ENCODE measurements at places on chromosomes 1 and 21.

DNA sequence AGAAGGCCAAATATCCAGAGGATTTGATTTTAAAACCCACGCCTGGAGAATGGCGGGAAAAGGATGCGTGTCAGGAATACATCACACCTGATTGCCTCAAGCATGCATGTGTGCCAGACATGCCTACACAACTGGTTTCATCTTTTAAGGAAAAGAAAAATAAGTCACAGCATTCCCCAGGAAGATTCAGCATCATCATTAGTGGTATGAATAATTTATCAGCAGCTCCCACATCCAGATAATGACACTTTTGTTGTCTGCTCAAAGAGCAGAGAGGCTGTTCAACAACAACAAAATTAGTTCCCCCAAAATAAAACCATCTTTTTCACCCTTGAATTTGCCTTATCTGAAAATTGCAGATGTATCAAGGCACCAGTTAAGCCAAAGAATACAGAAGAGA lies 328.6 kb upstream of the C1orf87 start:
- DNase-seq, result no peak

DNA sequence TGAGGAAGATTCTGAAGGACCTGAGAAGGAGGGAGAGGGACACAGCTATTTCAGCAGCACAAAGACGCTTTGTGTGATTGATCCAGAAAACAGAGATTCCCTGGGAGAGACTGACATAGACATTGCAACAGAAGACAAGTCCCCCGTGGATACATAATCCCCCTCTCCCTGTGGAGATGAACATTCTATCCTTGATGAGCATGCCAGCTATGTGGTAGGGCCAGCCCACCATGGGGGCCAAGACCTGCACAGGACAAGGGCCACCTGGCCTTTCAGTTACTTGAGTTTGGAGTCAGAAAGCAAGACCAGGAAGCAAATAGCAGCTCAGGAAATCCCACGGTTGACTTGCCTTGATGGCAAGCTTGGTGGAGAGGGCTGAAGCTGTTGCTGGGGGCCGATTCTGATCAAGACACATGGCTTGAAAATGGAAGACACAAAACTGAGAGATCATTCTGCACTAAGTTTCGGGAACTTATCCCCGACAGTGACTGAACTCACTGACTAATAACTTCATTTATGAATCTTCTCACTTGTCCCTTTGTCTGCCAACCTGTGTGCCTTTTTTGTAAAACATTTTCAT lies 161.3 kb upstream of the SGIP1 start:
- DNase-seq, result no peak

DNA sequence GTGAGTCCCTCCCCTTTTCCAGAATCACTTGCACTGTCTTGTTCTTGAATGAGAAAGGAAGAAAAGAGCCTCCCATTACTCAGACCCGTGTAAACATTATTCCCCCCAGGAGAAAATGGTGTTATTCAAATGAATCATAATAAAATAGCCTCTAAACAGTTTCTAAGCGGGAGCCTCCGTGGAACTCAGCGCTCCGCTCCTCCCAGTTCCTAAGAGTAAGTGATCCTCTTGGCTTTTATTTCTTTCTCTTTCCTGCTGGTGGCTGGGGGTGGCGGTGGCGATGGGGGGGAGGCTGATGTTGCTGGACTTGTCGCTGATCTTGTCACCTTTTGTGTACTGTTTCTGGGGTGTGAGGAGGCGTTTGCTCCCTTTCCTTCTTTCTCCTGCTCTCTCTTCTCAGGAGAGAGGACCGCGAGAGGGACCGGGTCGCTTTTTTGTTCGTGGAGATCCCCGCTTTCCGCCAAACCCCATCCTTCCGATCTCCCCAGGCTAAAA lies 781 bp downstream of the PROX1 start:
- no peak for DNase-seq

GRCh38 chr1:177315761-177316160 lies 145.0 kb downstream of the BRINP2 start:
- no peak for DNase-seq

DNA sequence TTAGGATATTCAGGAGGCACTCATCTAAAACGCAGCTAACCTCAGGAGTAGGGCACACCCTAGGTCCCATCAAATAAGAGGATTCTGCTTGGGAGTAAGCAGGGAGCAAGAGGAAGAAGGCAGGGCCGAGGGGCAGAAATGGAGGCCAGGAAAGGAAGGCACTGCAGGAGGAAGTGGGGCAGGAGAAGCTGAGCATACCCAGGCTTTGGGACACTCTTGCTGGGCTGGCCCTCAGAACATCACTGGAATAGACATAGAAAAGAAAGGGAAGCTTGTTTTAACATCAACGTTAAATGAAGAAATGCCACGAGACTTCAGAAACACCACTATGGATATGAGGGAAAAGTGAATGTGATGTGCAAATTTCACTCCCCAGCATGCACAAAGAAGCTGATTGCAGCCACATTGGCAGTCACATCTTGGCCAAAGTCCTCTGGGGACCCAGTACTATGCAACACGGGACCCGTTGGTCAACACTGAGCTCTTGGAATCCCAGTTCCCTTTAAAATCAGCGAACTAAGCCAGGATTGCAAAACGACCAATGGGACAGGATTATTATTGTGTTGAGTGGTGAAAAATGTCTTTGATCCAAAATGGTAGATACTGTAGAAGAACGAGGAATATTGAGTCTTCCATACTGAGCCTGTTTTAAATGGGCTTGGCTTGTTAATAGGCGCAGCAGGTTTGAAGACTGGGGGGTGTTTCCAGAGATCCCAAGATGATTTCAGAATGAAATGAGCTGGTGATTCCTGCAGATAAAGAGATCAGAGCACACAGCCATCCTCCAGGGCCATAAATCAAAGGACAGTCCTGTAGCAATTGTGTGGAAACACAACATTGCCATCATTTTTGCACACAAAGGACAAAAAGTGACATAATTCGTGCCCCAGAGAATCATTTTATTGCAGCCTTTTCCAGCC lies 152.4 kb downstream of the TOMM20 start:
- DNase-seq, result no peak

- no peak for DNase-seq
These were observed 62.8 kb downstream of the OVGP1 start for GRCh38 chr1:111364690-111365089.

GRCh38 chr1:111489604-111490003 lies 13.8 kb downstream of the ADORA3 start:
- DNase-seq, result no peak

DNA sequence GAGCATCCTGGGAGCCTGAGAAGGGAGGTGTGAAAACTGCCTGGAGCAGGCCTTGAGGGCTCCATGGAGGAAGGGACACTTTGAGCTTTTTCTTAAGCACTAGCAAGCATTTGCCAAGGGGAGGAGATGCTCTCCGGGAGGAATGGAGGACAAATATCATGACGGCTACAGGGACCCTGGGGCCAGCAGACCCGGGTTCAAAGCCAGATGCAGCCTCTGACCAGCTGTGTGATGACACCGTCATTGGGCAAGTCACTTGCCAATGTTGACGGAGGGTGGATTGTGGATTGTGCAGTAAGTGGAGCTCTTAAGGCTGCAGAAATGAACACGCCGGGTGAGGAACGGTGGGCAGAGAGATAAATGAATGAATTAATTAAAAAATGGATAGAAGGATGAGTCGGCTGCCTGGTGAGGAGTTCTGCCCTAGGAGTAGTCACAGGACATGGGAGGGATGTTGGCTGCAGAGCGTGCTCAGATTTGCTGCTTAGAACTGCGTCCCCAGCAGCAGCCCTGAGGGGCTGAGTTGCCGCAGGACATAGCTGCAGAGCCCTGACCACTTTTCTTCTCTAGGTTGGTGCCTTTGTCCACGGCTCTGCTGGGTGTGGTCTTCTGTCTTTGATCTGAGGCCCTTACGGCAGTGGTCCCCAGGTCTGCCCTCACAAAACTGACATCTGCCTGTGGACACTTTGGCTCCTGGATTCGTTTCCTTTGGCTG lies 507.6 kb downstream of the NPHP4 start:
- DNase-seq, result no peak

All from CD8-positive, alpha-beta T cell (primary cell).